Activated T-cell treated with anti-CD3 and anti-CD28 coated beads for 4 hours (primary cell): ENCODE measurements at places on chromosomes 6 and 20.

GRCh38 chr20:60132827-60133670, 174.8 kb downstream of the CDH26 start:
- DNase-seq: no peak

DNA sequence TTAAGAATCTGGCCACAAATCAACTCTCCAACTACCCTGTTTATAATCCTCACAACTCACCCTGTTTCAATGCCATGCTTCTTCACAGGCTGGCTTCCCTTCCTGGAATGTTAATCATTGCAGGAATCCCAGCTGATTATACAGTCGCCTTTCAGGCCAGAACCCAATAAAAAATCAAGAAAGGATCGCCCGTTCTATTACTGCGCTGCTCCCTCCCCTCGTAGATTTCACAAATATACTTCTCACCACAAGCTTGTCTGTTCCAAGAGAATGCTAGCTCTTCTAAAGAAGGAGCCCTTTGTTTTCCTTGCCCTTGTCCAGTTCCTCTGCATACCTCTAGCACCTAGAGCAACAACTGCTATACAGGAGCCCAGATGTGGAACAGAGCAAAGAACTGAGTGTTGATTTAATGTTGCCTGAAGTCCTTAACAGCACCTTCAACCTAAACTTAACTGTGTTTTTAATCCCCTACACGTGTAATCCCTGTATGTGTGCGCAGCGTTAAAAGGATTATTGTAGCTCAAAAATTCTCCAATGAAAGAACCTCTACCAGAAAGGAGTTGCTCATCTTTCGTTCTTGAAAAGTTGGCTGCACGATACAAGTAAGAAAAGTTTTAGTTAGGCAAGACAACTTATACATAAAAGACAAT, 988 bp downstream of the ECHDC1 start:
- DNase-seq: no peak

DNA sequence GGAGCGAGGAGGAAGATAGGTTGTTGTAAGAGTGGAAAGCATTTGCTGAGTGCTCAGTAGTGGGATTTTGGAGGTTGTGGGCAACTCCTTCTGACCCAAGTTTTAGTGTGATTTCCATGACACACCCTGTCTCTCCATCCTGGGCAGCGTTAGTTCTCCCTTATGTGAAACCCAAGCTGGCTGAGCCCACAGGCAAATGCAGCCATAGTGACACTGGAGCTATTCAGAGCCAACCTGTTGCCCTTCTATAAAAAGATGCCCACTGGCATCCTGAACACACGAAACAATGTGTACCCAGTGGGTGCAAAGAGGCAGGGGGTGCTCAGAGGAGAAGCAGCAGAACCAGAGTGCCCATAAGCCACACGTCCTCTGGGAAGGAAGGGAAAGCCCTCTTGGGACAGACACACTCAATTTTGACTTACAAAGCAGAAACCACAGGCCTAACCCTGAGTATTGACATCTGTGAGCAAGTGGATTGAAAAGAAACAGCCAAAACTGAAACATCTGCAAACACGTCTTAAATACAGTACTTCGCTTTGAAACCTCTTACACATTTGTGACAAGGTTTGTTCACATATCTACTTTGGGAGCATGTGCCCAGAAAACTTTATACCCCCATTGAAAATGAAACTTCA, 54.6 kb downstream of the BPIFB1 start:
- DNase-seq: no peak

DNA sequence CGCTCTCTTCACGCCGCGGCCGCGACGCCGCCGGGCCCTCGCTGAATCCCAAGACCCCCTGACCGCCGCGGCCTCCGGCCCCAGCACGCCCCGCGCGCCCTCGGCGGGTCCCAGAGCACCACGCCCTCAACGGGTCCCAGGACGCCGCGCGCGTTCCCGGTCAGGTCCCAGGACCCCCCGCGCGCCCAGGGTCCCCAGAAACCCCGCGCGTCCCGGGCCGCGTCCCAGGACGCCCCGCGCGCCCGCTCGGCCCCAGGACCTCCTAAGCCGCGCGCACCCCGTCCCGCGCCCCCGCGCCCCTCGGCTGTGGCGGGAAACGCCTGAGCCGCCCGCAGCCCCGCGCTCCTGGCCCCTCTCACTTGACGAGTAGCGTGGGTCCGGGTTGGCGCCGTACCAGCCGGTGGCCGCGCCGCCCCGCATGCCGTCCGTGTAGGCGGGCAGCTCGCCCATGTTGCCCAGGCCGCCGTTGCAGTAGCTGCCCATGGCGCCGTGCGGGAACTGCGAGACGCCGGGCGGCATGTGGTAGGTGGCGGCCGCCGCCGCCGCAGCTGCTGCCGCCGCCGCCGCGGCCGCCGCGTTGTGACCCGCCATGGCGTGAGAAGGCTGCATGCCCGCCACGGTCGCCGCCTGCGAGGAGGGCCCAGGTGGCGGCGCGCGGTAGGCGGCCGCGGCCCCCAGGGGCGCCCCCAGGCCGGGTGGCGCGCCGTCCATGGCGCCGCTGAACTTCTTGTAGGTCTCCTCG, 556 bp downstream of the NKX2-4 start:
- no peak for DNase-seq
